ENCODE measurements at places on chromosomes 12 and 14.

- DNase-seq, result no peak
Measured at GRCh38 chr12:130828895-130829294, 10.2 kb downstream of the STX2 start.

- no peak for DNase-seq
Measured at GRCh38 chr14:101071493-101071906, 168.0 kb upstream of the RTL1 start.

DNA sequence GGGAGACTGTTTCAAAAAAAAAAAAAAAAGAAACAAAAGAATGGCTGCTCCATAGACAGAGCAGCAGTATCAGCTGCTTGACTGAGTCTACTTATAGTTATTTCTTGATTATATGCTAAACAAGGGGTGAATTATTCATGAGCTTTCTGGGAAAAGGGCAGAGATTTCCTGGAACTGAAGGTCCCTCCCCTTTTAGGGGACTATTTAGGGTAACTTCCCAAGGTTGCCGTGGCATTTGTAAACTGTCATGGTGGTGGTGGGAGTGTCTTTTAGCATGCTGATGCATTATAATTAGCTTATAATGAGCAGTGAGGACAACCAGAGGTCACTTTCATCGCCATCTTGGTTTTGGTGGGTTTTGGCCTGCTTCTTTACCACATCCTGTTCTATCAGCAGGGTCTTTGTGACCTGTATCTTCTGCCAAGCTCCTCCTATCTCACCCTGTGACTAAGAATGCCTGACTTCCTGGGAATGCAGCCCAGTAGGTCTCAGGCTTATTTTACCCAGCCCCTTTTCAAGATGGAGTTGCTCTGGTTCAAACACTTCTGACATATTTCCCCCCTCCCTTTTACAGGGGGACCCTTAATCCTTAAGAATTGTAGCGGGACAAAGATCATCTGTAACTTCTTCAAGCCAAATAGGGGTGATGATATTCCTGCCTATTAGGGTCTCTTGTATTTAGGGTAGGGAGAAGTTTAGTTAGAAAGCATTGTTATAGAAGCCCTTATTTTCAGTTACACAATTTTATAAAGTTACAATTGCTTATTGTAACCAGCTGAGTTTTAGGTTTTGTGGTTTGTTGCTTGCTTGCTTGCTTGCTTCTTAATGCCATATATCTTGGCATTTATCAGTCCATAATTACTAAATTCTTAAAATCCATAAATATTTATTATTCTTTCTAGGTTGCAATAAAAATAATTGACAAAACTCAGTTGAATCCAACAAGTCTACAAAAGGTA is 42.5 kb downstream of the MARK3 start:
- peak; percentile 89 for DNase-seq

- DNase-seq, result no peak
Measured at GRCh38 chr12:49952391-49953055, 2.0 kb downstream of the AQP2 start.

GRCh38 chr12:26473291-26473690 is 277.9 kb downstream of the SSPN start:
- DNase-seq, result no peak

GRCh38 chr12:114673169-114673833 is 10.7 kb downstream of the TBX3 start:
- DNase-seq, result no peak

- peak; percentile 75 for DNase-seq
Measured at GRCh38 chr12:102958073-102958829, 777 bp downstream of the ASCL1 start.

GRCh38 chr12:66739940-66740651 is 61.2 kb upstream of the GRIP1 start:
- DNase-seq, result peak; percentile 55

- peak; percentile 54 for DNase-seq
Measured at GRCh38 chr12:89695100-89695499, 13.5 kb downstream of the ATP2B1 start.

DNA sequence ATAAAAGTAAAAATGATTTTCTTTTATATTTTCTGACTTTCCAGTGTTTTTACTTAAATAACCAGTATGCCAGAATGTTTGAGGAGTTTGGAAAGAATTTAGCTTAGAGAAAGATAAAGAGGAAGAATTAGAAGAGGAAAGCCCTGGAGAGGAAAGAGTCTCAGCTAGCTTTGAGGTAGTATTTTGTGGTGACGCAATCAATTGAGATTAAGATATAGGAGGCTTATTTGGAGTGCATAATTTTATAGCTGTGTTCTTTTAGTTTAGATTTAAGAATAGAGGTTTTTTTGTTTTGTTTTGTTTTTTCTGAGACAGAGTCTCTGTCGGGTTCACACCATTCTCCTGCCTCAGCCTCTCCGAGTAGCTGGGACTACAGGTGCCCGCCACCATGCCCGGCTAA is 18.1 kb downstream of the CLEC2B start:
- no peak for DNase-seq

DNA sequence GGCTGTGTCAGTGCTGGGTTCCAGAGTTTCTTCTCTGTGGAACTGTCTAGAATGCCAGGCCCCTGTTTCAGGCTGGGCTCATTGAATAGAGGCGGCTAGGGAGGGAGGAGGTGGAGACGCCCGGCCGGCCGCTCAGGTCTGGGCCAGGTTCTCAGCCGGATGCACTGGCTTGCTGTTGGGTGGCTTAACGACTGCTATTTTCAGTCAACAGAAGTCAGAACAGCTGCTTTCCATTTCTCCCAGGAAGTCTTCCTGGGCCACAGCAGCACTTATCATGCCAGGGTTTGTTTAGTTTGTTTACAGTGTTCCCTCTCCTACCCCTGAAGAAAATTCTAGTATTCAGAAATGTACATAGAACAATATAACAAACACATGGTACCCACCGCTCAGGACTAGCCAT is 26.0 kb upstream of the VPS37B start:
- no peak for DNase-seq

Data from astrocyte of the hippocampus (primary cell).